Hippocampal formation (tissue), 2 donors: ENCODE measurements at places on chromosomes 3 and 15.

- DNase-seq, result no peak
Measured at GRCh38 chr15:51739061-51739712, 1.7 kb upstream of the LYSMD2 start.

- DNase-seq, result no peak
Measured at GRCh38 chr3:58072052-58072762, 64.0 kb downstream of the FLNB start.

DNA sequence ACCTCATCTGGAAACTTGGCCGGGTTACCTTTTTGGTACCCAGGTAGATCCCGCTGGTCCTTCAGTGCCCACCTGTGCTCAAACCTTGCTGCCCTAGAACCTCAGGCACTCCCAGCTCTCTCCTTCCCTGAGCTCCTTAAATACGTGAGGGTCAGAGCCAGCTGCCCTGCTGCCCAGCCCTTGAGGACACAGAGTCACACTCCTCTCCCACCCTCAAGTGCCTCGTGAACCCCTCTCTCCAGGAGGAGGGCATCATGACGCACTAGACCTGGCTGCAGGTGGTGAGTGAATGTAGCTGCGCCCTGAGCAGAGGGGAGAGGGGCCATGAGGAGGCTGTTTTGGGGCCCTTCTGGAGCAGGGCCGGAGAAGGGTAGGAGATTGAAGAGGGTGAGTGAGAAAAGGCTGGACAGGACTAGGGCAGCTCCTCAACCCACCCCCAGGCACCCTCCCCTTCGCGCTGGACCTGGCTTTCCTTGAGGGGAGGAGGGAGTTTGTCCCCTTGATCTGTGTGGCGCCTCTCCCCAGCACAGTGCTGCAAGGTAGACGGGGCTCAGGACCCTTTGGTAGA, 941 bp downstream of the SLC12A8 start:
- no peak for DNase-seq

DNA sequence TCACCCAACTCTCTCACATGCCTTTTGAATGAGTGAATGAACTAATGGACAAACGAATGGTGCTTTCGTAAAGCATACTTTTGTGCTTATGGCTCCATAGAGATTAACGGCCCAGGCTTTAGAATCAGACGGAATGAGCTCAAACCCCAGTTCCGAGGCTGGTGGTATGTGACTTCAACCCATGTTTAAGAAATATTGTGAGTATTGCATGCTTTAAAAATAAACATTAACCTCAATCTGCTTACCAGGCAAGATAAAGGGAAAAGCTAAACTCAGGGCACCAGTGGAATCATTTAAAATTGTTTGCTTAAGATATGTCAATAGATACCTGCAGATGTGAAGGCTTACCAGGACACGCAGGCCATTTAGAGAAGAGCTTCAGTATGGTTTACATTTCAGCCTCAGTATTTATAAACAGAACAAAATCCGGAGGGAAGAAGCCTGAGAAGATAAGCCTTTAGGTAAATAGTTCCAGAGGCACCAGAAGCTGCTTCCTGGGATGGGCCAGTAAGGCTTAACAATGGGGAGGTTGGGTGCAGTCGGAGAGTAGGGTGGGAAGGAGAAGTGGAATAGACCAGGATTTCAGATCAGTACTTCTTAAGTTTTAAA, 186.4 kb downstream of the ADAMTS9 start:
- no peak for DNase-seq

DNA sequence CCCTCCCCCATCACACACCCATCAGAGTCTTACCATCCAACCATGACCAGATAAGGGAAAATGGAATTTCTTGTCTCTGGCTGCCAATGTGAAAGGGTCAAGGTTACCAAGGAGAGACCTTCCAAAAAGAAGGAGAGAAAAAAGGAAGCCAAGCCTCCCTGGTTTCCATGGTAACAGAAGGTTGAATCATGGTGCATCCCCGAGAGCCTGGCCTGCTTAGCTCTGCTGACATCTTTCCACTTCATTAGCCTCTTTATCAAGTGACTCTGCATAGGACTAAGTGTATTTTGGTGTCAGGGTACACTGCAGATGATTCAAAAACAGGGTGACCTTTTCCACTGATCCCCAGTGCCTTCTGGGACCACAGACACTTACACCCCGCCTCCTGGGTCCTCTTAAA, 225.7 kb upstream of the PPP2R3A start:
- DNase-seq, result no peak

DNA sequence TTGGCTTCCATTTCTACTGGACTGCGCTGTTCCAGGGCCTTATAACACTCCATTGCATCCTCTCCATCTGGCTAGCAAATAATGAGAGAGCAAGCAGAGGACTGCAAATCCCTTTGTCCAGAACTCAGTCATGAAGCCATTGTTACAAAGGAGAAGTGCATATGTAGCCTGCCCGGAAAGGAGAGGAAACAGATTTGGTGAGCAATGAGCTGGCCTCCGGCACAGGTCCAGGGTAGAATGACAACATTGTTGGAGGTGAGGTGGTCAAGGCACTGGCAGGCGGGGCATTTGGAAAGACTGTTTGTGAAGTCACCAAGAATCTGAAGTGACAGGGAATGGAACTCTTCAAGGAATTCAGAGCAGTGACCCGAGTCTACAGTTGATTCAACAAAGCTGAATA, 25.0 kb upstream of the ATP1B3 start:
- DNase-seq, result no peak

GRCh38 chr3:180252683-180253082, 215.9 kb upstream of the PEX5L start:
- no peak for DNase-seq

GRCh38 chr3:119562307-119562961, 3.0 kb upstream of the CD80 start:
- DNase-seq, result no peak

DNA sequence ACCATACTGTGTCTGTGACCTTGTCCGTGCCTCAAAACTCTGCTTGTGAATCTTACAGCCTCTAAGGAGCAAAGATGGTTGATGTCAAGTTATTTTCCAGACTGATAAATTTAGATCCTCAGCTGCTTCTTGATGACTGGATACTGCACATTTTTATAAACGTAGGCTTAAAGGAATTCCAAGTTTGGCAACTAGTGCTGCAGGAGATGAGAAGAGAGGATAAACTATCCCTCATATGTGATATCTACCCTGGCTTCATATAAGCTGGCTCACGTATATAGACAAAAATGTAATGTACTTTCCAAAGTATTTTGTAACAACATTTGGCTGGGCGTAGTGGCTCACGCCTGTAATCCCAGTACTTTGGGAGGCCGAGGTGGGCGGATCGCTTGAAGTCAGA, 89.6 kb downstream of the GMPS start:
- no peak for DNase-seq

DNA sequence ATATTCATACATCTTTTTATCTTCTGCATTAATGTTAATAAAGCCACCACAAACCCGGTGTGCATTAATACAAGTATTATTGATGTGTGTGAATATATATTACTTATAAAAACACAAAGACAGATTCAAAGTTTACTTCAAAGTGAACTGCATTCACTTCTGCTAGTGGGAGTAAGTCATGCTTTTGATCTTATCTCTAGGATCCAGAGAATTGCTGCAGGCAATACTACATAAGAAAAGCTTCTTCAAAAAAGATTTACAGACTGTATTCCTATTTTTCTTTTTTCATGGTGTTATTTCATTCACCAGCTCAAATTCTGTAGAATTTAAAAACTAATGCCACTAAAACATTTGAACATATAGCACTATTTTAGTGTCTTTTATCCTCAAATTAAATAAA, 87.5 kb upstream of the CBLB start:
- DNase-seq, result no peak

DNA sequence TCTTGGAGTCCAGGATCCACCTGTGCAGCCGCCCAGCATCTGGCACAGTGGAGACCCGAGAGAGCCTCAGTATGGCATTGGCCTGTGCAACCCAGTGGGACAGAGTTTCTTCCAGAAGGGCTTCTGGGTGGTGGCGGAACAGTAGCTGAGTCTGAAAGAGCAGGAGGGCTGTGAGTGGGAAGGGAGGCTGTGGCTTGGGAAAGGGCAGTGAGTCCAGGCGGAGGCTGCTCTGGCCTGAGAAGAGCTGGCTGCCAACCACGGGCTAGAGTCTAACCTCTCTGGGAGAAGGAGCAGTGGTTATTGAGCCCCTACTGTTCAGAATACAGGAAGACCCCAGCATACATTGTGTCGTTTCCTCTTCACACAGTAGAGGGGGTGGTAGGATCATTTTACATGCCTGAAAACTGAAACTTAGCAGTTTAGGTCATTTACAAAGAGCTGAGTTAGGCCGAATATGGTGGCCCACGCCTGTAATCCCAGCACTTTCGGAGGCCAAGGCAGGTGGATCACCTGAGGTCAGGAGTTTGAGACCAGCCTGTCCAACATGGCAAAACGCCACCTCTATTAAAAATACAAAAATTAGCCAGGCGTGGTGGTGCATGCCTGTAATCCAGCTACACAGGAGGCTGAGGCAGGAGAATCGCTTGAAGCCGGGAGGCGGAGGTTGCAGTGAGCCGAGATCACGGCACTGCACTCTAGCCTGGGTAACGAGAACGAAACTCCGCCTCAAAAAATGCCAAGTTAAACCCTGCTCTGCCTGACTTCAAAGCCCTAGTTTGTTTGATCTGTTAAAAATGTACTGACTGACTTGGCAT, 3.2 kb downstream of the AEN start:
- no peak for DNase-seq

DNA sequence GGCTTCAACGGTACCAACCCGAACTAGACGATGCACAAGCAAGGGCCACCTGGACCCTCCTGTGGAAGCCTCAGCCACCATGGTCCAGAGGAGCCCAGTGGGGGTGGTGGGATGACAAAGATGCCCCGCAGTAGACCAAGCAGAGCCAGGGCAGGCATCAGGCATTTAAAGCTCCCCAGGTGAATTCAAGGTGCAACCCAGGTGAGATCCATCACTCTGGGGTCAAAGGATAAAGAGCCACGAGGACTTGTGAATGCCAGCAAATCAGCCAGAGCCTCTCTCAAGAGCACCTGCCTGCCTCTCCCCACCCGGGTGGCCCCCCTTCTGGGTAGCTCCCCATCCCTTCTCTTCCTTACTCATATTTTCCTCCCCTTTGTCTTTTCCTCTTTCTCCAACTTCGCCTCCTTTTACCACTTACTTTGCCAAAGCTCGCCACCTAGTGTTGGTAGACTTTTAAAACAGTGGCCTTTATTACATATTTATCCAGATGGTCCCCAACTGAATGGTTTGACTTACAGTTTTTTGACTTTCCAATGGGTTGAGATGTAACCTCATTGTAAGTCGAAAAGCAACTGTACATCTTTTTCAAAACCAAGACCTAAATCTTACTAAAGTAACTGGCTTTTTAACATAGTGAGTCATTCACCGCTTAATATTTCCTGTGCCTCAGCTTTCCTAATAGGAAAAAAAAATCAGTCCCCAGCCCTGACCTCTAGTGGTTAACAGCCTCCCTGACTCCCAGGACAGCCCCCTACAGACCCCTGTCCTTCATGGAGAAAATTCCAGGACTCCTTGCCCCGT, 18.8 kb downstream of the PLA2G4F start:
- peak; percentile 53 for DNase-seq

- DNase-seq, result no peak
Measured at GRCh38 chr3:64685331-64685799, 2.4 kb downstream of the ADAMTS9 start.

GRCh38 chr15:73866881-73867410, 6.4 kb upstream of the TBC1D21 start:
- no peak for DNase-seq

- no peak for DNase-seq
Measured at GRCh38 chr3:105360003-105360402, 6.7 kb upstream of the ALCAM start.

GRCh38 chr3:45109771-45110508, 36.2 kb downstream of the CDCP1 start:
- no peak for DNase-seq

- DNase-seq, result no peak
Measured at GRCh38 chr3:4517643-4518311, 24.6 kb downstream of the ITPR1 start.

GRCh38 chr3:174858353-174858752, 781 bp upstream of the NAALADL2 start:
- DNase-seq, result no peak

GRCh38 chr3:161028555-161029153, 76.5 kb downstream of the B3GALNT1 start:
- no peak for DNase-seq

DNA sequence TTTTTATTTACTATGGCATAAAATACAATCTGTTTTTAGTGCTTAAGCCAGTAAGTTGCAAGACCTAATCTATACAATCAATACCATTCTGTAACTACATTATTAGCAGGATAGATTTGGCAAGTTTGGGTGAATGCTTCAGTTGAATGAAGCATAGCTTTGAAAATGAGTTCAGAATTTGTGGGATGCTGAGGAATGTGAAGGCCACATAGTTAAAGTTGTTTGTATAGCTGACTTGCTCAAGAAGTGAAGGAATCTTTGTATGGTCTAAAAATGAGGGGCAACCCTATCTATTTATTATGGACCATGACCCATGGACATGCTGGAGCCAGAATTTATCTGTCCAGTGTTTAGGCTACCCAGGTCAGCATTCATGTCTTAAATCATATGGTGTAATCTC, 58.5 kb downstream of the CRYBG3 start:
- DNase-seq, result no peak

DNA sequence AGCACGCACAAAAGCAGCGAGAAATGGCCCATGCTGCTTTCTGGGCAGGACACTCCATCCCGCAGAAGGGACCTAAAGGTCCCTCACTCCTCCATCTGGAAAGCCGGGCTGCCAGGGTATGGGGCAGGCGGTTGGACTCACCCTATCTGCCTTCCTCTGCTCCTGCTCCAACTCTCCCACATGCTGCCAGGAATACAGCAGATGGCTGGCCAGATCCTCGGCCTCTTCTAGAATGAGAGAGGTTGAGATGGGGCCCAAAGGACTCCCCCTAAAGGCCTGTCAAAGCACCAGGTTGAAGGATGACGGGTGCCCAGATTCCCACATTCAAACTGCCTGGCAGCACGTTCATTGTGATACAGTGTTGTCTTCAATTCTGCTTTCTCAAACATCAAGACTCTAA, 85.1 kb upstream of the C2CD4B start:
- no peak for DNase-seq

GRCh38 chr3:59542276-59542675, 492.5 kb upstream of the CFAP20DC start:
- DNase-seq, result no peak

- no peak for DNase-seq
Measured at GRCh38 chr3:71951361-71951760, 166.4 kb upstream of the PROK2 start.

DNA sequence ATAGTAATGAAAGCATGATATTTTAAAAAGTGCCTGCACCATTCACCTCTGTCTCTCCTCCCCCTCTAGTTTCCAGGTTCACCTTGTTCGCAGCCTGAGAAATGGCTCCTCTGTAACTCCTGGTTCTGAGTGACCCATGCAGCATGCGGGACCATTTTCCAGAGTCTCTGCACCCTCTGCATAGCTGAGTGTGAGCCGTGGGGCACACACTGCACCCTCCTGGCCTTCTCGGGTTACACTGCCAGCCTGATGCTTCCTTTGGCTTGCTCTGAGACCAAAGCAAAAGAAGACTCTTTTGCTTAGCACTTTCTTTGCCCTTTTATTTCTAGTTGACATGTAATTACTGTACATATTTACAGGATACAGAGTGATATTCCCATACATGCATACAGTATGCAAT, 287.3 kb downstream of the GABRG3 start:
- no peak for DNase-seq
